Sigmoid colon (tissue), 7 donors: ENCODE measurements at places on chromosomes 11 and 22. TPM values are rescaled to one million over a fixed set of nuclear protein-coding genes. Genes with fewer than 3 reads are reported as not detected.
A peak's percentile ranks its signal among the peaks of the same experiment; 100 is the strongest.

- DNase-seq = no peak
These were observed 34.1 kb downstream of the MRE11 start for GRCh38 chr11:94459576-94459975.

- DNase-seq = no peak
These were observed 77.6 kb downstream of the LUZP2 start for GRCh38 chr11:24574461-24574860.

- no peak for DNase-seq
These were observed 184.7 kb downstream of the FAT3 start for GRCh38 chr11:92409355-92409754.

GRCh38 chr11:17691976-17692375, 27.4 kb upstream of the MYOD1 start:
- DNase-seq = no peak

GRCh38 chr11:131217313-131218310, 152.8 kb upstream of the NTM start:
- no peak for DNase-seq

DNA sequence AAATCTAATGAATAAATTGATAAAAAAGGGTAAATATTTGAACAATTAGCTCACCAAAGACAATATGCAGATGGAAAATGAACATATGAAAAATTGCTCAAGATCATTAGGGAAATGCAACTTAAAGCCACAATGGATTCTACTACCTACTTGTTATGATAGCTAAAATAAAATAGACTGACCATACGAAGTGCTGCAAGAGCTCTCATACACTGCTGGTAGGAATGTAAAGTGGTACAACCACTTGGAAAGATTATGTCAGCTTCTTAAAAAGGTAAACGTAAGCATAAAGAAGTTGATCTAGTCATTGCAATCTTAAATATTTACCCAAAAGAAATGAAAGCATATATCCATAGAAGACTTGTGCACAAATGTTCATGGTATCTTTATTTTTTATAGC, 504.2 kb upstream of the ARHGAP42 start:
- DNase-seq = no peak

LUZP2 gene
- 0.41 TPM for total RNA-seq

DNA sequence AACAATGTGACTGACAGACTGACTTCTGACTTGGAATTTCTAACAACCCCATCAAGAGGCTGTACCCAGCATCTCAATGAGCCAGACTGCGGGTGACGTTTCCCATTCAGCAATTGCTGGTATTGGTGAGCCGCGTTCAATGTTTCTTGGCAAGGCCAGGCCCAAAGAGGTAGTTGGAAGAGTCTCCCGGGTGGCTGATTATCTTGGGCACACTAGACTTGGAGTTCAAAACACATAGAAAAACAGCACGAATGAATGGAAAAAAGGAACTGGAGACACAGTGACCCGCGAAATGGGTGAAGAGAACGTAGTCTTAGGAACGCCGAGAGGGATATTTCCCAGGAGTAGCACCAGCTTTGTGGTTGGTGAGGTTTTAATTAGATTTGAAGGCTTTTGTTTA, 115.7 kb downstream of the RPS6KA4 start:
- DNase-seq = no peak

DNA sequence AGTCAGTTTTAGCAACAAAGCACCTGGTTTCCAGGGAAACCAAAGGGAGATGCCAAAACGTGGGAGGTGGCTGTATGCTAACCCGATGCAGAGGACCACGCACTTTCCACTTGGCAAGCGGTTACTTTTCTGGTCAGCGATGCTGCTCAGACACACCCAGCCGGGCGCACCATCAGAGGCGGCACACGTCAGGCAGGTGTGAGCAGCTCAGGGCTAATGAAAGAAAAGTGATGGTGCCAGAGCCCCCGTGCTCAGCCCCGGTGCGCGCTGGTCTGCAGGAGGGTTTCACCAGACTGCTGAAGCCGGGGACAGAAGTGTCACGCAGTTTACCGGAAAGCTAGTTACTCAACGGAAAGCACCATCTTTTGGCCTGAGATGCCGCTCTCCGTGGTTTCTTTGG, 5.7 kb downstream of the LTO1 start:
- DNase-seq = peak; percentile 54

- peak; percentile 94 for DNase-seq
These were observed 21.7 kb upstream of the HSPA8 start for GRCh38 chr11:123083623-123084029.

DNA sequence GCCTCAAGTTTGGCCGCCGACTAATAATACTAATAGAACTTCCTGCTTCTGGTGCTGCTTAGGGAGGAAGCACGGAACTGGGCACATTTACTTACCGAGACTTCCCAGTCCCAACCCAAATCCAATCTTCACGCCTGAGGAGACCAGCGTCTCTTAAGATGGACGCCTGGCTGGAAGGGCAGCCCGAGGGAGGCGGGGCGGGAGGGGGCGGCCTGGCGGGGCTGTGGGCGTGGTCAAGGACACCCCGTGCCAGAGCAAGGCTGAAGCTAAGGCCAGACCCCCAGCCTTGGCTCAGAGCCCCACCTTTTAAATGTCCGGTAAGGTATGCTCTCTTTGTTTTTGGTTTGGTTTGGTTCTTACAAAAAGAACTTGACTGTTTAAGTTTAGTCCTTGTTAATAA, at the start of gene GDPD4:
Gene GDPD4 (minus strand): TSS at position 177 of the 400 bp plus-strand sequence. CDS start 16,549 bp downstream, outside the sequence.
- DNase-seq = no peak

- DNase-seq = no peak
These were observed 44.3 kb downstream of the KCNQ1 start for GRCh38 chr11:2489083-2489482.

MIF gene
- 159 TPM for total RNA-seq

DNA sequence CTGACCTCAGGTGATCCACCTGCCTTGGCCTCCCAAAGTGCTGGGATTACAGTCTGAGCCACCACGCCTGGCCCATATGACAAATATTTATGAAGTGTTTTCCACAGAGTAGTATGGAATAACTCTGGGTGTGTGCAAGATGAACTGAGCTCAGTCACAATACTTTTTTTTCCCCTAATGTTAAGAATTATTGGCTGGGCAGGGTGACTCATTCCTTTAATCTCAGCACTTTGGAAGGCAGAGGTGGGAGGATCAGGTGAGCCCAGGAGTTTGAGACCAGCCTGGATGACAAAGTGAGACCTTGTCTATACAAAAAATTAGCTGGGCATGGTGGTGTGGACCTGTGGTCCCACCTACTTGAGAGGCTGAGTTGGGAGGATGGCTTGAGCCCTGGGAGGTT, 6.4 kb downstream of the PTPRJ start:
- DNase-seq = no peak

DNA sequence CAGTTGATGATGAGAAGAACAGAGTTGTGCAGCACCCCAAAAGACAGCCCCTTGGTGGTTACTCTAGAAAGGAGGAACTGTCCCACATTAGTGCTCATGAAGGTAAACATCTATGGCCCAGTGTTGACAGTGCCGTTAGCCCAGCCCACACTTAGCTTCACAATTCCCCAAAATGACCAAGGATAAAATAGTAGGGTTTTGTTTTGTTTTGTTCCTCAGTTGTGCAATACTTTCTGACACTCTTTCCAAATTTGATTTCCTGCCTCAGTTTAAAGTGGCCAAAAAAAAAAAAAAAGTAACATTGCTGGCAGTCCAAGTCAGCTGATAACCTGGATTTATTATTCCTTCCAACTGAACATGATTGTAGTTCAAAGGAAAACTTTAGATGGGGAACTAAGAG, 269.4 kb downstream of the TMEM135 start:
- DNase-seq = no peak

DNA sequence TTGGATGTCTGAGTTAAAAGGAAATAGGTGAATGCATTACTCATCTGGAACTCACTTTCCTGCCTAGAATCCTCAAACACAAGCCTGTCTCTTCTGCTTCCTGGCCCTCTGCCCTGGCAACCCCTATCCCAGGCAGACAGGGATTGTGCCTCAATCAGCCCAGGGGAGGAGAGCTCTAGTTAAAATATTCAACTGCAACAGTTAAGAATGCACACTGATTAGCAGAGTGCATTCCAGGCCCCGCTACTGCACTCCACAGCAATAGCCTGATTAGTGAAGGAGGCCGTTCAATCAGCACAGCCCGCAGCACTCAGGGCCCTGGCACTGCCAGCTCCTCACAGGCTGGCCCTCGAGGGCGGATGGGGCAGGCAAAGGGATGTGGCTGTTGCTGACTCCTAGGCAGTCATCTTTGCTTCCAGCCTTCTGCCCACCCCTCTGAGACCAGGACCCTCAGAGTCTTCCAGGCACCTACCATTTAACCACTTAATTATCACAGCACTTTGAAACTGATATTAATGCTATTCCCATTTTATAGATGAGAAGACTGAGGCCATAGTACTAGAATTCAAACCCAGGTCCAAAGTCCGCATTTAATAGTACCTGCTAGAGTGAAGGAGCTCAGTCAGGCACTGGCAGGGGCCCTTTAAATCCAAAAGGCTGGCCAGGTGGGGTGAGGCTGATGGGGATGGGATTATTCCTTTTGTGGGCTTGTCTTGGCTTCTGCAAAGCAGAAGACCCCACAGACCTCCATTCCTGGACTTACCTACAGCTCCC, 435.3 kb downstream of the SOX6 start:
- DNase-seq = no peak

- DNase-seq = peak; percentile 58
These were observed 40.5 kb downstream of the DKK3 start for GRCh38 chr11:11967669-11968510.

GRCh38 chr11:123452794-123453193, 22.7 kb downstream of the GRAMD1B start:
- DNase-seq = no peak

CYTH4 gene
- 8.9 TPM for total RNA-seq

GRCh38 chr11:49302360-49302759, 94.0 kb upstream of the FOLH1 start:
- DNase-seq = no peak

- DNase-seq = no peak
These were observed 7.2 kb upstream of the TLCD5 start for GRCh38 chr11:120317689-120318480.

DNA sequence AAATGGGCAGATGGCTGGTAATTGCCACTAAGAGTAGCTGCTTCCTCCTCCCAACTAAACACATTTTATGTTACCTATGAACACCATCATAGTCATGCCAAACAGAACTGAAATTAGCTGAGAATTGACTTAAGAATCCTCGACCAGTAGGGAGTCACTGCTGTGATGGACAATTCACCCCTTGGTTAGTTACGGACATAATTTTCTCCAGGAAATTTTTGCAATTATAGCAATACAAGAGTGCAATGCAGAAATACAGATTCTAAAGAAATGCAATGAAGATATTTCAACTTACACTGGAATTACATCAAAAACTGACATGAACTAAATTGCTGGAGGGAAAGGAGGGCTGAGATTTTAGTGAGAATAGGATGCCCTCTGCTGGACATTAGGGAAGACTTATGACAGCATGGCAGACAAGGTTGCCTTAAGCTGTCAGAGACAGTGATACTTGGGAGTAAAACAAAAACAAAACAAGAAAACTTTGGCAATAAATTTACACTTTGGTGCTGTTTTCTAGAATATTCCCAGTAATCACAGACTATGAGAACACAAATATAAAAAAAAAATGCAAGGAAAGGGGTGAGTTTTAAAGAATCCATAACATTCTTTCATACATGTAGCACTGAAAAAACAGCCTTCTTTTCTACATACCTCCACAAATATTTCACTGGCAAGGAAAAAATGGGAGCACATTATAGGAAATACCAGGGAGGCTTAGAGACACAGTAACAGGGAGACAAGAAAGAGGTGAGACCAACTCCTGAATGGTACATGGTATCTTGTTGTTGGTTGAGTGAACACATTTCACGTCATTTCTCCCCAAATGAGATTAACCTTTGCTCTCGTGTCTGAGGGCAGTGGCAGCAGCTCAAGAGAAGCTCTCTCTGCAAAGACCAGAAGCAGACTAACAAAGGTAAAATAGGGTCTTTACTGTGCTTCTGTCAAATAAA, 11.2 kb upstream of the PPP2R1B start:
- DNase-seq = no peak

- DNase-seq = peak; percentile 63
These were observed 1.9 kb downstream of the MAP4K2 start for GRCh38 chr11:64801158-64801464.

CBLIF gene
- total RNA-seq = not detected

GAB2 gene
- total RNA-seq = 18.3 TPM

PRR33 gene
- total RNA-seq = not detected

DNA sequence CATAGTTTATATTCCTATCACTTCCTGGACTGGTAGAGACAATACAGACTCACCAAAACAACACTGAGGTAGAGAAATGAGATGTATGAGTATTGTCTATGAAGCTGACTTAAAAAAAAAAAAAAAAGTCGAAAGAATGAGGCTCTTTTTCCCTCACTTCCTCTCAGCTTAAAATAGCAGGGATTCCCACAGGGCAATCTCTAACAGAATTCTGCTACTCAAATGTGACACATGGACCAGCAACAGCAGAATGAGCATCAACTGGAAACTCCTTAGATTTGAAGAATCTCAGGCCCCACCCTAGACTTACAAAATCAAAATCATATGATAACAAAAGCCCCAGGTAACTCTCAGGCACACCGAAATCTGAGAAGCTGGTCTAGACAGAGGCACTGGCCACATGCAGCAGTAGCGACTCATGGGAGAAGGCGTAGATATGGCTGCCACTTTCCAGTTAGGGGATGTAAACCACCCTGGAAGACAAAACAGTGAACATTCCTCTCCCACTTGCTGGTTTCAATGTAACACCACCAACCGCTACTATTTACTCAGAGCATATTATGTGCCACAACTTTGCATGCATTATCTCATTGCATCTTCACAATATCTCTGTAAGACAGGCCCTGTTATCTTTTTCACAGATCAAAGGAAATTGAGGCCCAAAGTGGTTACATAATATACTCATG, 128.0 kb downstream of the RBFOX2 start:
- DNase-seq = no peak

- DNase-seq = no peak
These were observed 39.0 kb downstream of the WT1 start for GRCh38 chr11:32396331-32396730.

DNA sequence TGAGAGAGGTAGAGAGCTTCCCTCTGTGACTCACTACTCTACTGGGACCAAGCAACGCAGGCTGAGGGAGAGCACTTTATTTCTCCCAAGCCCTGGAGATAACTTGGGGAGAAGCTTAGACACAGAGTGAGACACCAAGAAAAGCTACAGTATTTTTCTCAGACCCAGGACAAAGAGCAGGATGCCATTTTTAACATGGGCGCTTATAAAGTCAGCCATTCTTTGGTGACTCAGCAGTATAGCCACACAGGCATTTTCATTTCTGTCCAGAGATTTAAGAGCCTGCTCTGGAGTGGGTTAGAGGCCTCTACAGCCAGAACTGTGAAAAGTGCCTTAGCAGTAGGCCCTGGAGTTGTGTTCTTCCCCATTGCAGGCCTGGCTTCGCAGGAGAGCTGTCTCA, 55.0 kb upstream of the GLYAT start:
- DNase-seq = no peak

VWCE gene
- 0.54 TPM for total RNA-seq

- no peak for DNase-seq
These were observed 223.1 kb downstream of the TMEM135 start for GRCh38 chr11:87260811-87261210.

DNA sequence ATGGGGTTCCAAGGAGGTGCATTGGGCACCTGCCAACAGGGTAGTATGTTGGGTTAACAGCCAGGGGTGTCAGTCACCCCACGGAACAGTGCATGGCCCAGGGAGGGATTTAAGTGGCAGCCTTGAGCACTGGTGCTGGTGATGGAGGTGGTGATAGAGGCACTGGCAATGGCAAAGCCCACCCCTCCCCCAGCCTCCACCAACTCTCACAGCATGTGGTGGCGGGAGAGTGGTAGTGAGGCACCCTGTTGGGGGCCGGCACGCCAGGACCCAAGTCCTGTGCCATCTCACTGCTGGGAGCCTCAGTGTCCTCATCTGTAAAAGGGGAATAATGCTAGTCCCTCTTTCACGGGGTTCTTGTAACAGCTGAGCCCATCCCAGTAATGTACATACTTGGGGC, 81.5 kb downstream of the MPPED1 start:
- DNase-seq = no peak

OR52N4 gene
- total RNA-seq = not detected

CLCF1 gene
- 8.9 TPM for total RNA-seq
